Activated naive CD4-positive, alpha-beta T cell treated with anti-CD3 and anti-CD28 coated beads, Interleukin-2, amount 10 ng/mL, durations not matched to agents 7 days and 5 days (primary cell): ENCODE measurements at places on chromosomes 12 and 14.

GRCh38 chr14:71776471-71777360 is 155.5 kb upstream of the RGS6 start:
- no peak for DNase-seq

- DNase-seq, result no peak
Measured at GRCh38 chr12:116320791-116321217, 43.3 kb upstream of the MED13L start.

- no peak for DNase-seq
Measured at GRCh38 chr12:89350260-89350629, 2.1 kb downstream of the DUSP6 start.

DNA sequence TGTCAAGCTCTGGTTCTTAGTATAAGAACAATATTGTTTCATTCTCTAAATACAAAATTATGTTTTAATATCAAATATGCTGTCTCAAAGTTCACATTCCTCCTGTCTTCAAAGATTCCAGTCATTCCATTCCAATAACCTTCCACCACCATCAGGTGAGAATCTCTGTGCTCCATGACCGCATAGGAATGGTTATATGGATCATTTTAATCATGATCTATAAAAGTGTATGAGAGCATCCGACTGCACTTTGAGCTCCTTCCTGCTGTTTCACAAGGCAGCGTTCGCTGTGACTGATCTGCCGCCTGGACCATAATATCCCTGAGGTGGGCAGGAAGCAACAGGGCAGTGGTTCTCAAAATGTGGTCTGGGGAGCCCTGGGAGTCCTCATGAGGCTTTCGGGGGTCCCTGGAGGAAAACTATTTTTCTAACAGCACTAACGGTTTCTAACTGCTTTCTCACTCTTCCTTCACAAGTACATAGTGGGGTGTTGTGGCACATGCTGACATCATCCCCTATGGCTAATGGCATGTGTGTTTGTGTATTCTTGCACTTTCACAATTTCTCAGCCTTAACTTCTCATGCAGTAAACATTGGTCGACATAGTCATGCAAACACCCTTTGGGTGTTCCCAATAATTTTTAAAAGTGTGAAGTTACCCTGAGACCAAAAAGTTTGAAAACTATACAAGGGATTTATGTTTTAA is 137.4 kb downstream of the ANO2 start:
- DNase-seq, result no peak

DNA sequence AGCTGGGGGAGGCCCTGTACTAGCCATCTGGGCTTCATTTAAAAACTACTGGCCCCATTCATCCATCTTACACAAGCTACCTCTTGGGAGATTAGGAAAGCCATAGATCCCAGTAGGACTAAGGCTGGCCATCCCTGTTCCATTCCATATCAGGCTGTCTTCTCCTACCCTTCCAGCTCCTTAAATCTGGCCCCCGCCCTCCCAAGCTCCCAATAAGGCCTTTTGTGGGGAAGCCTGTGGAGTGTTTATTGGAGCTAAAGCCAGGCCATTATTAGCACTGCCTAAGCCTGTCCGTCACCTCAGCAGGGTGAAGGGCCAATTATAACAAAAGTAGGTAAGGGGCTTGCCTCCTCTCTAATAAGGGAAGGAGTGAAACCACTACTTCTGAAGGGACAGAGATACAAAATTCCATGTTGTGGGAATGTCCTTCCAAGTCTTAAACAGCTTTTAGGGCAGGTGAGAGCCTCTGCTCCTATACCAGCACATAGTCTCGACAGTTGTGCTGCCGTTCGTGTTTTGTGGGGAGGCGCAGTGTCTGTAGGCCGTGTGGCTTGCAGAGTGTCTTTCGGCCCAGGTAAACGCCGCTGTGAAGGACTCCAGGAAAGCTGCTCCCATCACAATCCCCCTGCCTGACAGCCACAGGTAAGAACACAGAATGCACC is 3.7 kb downstream of the MYL6 start:
- DNase-seq, result no peak
